ENCODE measurements at places on chromosomes 13 and 19.

DNA sequence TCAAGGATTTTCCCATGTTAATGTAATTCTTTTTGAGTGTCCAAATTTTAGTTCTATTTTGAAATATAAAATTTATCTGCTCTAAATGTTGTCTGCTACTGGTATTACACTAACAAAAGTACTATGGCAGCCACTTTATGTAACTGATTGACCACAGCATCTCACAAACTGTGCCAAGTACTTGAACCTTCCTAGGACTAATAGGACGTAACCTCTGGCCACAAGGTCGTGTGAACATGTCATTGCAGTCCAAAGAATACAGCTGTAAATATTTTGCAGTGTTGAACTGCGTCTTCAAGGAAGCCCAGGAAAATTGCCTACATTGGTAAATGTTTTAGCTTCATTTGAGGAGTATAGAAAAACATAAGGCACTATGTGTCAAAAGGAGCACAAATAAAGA is 1.9 kb downstream of the KCTD4 start:
- no peak for DNase-seq

DNA sequence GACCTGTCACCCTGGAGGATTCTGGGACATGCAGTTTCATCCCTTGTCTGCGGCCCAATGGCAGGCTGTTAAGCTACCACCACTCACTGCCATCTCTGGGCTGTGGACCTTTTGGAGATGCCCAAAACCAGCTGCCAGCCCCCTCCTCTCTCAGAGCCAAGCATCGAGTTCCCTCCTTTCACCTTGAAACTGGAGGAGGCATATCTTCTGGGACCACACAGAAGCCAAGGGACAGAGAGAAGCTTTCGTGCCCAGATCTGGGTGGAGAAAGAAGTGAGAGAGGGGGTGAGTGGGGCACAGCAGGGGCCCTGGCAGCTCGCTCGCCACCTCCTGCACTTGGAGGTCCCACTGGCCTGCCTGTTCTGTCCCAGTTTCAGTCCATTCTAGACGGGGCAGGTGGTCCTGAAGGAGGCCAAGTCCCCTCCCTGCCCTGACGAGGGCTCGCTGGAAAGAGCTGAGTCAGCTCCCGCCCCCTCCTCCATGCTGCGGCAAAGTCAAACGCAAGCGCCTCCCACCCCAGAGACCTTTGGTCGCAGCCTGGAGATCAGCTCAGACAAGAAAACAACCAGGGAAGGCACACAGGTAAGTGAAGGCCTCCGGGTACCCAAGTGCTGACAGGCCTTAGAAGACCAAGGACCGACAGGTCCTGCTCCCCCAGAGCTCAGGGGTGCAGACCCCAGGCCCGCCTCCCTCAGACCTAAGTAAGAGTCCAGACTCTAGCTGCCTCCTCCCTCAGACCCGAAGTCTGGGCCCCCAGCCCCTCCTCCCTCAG is 3.8 kb downstream of the BCAT2 start:
- no peak for DNase-seq

- peak; percentile 81 for DNase-seq
These were observed 19.8 kb downstream of the MYO9B start for GRCh38 chr19:17095141-17095919.

DNA sequence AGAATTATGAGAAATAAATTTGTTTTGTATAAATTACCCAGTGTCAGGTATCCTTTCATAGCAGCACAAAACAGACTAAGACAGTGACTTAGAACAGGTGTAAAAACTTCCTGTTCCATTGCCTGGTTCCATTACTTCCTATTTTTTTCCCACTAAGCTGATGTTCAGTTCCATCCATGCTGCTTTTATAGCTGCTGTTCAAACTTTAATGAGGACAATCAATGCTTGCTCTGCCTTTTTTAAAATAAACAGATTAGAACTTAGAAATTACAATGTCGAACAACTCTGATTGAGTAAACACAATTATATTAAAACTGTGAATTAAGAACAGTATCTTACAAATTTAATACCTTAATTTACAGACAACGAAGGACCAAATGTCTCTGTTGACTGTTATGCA is 818.9 kb downstream of the OLFM4 start:
- DNase-seq, result no peak

- no peak for DNase-seq
These were observed 2.6 kb downstream of the MBNL2 start for GRCh38 chr13:97224544-97225300.

DNA sequence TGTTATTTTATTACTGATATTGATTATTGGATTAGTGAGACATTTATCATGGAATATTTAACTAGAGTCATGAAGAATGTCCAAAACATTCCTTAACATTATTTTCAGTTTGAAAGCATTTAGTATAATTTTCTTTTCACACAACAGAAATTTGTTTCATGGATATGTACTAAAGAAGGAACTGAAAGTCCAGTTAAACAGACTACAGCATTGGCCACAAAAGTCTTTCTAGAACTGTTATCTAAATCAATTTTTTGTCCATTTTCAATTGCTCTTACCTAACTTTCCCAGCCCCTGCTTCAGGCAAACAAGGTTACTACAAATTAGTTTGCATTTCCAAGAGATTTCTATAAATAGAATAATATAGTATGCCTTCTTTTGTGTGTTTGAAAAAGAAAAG is 1018.0 kb upstream of the PCDH20 start:
- DNase-seq, result no peak

- no peak for DNase-seq
These were observed 13.0 kb downstream of the OR7A5 start for GRCh38 chr19:14821937-14822336.

- no peak for DNase-seq
These were observed 166.1 kb upstream of the SERP2 start for GRCh38 chr13:44207476-44207875.

- no peak for DNase-seq
These were observed 807.6 kb downstream of the UQCRFS1 start for GRCh38 chr19:28405346-28405742.

GRCh38 chr13:44453069-44453468 is 79.4 kb downstream of the SERP2 start:
- no peak for DNase-seq

- no peak for DNase-seq
These were observed 139.0 kb downstream of the GPC5 start for GRCh38 chr13:91537376-91537775.

DNA sequence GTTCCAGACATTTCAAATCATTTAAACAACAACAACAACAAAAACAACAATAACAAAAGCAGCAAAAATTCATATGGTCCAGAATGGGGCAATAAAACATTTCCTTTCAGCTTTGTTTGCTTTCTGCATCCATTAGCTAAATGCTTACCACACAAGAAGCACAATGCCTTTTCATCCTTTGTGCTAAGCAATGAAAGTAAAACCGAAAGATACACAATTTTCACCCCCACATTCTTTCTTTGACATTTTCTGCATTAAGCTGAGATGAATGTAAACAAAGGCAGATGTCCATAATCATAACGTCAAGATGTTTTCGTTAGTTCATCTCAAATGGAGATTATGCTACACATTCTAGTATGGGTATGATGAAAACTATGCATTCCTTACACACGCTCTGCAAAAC is 568.5 kb downstream of the SLITRK6 start:
- DNase-seq, result no peak

GRCh38 chr13:63501702-63502101 is 2086.1 kb upstream of the PCDH20 start:
- DNase-seq, result no peak

- no peak for DNase-seq
These were observed 239.2 kb downstream of the LACC1 start for GRCh38 chr13:44118881-44119280.

- DNase-seq, result no peak
These were observed 7.4 kb downstream of the ZNF671 start for GRCh38 chr19:57719901-57720519.

- no peak for DNase-seq
These were observed 113.9 kb upstream of the IRS2 start for GRCh38 chr13:109900320-109900719.

- no peak for DNase-seq
These were observed 7.7 kb downstream of the IRGC start for GRCh38 chr19:43723588-43723987.

DNA sequence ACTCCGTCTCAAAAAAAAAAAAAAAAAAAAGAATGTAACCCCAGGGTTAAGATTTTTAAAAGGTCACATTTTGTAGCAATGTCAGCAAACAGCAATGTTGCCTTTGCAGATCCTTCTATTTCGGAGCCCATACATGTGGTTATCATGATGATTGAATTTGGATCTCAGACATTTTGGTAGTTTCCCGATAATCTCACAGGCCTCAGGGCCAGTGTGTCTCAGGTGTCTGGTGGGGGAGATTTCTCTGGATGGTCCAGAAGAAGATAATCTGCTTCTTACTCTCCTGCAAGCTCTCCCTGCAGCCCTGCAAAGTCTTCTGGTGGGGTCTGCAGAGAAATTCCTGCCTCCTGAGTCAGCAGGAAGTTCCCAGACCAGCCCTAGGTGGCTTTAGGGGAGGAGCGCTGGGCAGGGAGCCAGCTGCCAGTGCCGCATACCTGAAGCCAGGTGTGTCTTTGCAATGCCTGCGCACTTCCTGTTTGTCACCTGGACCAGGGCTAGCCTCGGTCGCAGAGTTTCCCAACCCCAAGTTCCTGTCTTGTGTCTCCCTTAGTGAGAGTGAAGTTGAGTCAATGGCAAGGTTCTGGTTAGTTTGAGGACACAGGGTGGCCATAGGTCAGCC is 1.4 kb downstream of the SH2D3A start:
- DNase-seq, result no peak

- no peak for DNase-seq
These were observed 193.5 kb downstream of the ZNF536 start for GRCh38 chr19:30565636-30566035.

DNA sequence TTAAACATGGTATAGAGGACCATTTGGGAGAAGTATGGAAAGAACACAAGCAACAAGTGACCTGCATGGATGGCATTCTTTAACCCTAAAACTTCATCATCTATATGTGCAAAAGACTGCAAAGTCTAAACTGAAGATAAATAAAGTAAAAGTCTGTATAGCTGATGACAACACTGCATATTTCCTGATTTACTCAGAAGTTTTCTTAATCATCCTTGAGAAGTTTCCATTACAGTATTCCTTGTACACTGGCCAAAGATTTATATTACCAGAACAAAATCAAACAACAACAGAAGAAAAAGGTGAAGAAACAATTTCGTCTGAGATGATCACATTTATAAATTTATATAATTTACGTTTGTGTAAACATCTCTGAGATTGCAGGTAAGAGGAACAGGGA is 805.7 kb downstream of the PCDH9 start:
- no peak for DNase-seq

DNA sequence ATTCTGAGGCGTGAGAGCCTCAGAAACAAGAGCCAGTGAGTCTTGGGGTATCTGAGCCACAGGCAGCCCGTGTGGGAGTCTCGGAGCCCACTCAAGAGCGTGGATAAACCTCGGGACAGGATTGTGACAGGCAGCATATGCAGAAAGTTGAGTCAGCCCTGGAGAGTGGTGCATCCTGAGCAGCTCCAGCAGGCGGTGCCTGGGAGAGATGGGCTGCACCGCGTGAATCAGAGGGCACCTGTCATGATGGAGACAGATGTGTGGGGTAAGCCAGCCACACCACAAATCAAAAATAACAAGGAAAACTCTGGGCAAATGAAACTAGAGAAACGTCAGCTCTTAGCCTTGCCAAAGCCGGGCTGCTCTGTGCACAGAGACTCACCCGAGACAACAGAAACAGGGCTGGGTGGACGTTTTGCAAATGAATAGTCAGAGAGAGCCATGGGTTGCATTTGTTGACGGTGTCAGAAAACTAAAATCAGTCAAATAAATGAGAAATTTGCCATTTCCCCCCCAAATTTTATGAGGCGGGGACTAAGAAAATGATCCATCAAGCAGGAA is 30.0 kb upstream of the POP4 start:
- no peak for DNase-seq

GRCh38 chr19:6023085-6023682 is 45.2 kb upstream of the RANBP3 start:
- peak; percentile 24 for DNase-seq

GRCh38 chr19:57682226-57682766 is 519 bp downstream of the ZNF551 start:
- DNase-seq, result no peak

GRCh38 chr19:34482380-34483250 is 1.1 kb downstream of the WTIP start:
- DNase-seq, result peak; percentile 61

- no peak for DNase-seq
These were observed 21.2 kb upstream of the CPB2 start for GRCh38 chr13:46126056-46126455.

DNA sequence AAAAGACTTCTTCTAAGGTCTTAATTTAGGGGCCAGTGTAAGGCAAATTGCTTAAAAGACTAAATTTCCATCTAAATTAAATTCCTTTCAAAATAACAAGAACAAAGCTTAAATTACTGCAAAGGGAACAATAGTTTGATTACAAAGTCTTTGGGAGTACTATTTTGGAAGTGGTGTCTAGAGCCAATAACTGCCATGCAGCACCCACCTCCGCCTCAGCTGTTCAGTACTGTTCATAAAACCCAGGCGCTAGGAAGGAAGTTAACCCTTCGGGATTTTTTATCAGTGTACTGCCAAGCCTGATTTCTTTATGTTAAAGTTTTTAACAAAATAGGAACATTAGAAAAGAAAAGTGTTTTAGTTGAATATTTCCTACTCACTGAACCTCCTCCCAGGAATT is 210.1 kb downstream of the LIG4 start:
- no peak for DNase-seq

DNA sequence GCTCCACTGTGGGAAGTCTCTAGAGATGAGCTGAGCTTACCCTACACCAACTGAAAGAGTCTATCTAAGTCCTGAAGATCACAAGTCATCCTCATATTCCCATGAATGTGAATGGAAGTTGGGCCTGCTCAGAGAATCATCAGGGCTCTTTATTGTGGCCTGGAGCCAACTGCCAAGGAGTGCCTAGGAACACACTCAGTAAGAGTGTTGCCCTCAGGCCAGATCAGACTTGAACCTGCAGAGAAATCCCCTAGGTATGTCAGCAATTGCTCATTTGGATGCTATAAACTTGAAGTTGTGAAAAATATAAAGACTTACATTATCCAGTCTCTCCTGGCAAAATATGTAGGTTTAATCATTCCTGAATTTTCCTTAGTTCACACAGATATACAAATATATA is 1070.2 kb downstream of the EFNB2 start:
- DNase-seq, result no peak

GRCh38 chr19:7391218-7391670 is 42.5 kb downstream of the ARHGEF18 start:
- no peak for DNase-seq

DNA sequence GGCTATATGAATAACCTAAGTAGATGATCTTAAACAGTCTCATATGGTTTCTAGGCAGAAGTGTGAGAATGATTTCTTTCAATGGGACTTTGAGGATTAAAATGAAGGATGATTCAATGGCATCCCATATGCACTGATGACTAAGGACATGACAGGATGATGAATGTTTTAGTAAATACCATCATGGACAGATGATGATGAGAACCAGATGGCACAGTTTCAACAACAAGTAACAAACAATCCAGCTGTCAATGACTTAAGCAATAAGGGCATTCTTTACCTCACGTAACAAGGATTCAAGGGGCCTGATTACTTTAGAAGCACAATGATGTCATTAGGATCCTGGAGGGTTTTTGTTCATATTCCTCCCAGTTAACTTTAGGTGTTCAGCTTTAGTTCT is 2678.4 kb downstream of the PCDH9 start:
- DNase-seq, result no peak

GRCh38 chr19:28884786-28885476 is 328.0 kb downstream of the UQCRFS1 start:
- no peak for DNase-seq
